ENCODE measurements at places on chromosomes 3 and 15. TPM values are rescaled to one million over a fixed set of nuclear protein-coding genes. Genes with fewer than 3 reads are reported as not detected.
A peak's percentile ranks its signal among the peaks of the same experiment; 100 is the strongest.

- peaks cover 4% of the 10 kb centered on the region for H3K27me3 ChIP-seq
- DNase-seq, result no peak
- peaks cover 9% of the 10 kb centered on the region for H3K4me1 ChIP-seq
- H3K4me3 ChIP-seq, result no peak overlapping the region
Observed at GRCh38 chr3:127560051-127560787, 30.3 kb downstream of the TPRA1 start.

- no peaks in the 10 kb centered on the region for H3K27me3 ChIP-seq
- H3K36me3 ChIP-seq, result peaks cover 64% of the 10 kb centered on the region
- DNase-seq, result no peak
- H3K27ac ChIP-seq, result peak overlapping the region; percentile 21
- no peak overlapping the region for H3K4me3 ChIP-seq
- peaks cover 34% of the 10 kb centered on the region for H3K4me1 ChIP-seq
Observed at GRCh38 chr3:14170531-14171159, 7.8 kb downstream of the XPC start.

DNA sequence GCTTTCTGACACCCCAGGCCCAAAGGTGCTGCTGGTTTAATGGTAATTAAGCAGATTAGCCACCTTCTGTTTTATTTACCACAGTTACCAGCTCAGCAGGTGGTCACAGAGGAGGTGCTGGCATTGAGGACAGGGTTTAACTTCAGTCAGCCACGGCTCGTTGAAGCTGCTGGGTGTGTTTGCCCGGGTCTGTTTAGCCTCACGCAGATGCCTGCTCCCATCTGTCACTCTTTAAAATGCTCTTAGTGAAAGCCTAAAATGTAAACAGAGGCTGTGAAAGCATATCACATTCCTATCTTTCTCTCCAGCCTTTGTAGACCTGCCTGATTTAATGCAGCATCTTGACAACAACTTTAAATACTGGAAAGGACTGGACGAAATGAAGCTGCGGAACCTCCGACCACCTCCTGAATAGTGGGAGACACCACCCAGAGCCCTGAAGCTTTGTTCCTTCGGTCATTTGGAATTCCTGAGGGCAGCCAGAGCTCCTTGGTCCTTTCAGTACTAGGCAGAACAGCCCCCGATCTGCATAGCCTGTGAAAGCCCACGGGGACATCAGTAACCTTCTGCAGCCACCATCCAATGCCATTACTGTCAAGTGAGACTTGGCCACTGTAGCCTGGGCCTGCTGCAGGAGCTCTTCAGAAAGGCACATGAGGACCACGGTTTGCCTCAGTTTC lies 156.0 kb downstream of the PDE8A start:
- H3K4me1 ChIP-seq, result no peaks in the 10 kb centered on the region
- no peaks in the 10 kb centered on the region for H3K27me3 ChIP-seq
- no peak overlapping the region for H3K27ac ChIP-seq
- no peak for DNase-seq

DNA sequence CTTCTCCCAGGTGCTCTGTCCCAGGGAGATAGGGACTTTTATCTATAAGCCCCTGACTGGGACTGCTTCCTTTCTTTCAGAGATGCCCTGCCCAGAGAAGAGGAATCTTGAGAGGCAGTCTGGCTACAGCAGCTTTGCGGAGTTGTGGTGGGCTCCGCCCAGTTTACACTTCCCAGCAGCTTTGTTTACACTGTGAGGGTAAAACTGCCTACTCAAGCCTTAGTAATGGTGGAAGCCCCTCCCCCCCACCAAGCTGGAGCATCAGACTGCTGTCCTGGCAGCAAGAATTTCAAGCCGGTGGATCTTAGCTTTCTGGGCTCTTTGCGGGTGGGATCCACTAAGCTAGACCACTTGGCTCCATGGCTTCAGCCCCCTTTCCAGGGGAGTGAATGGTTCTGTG lies 253.8 kb upstream of the ARL6 start:
- DNase-seq, result no peak
- H3K27ac ChIP-seq, result no peak overlapping the region
- H3K27me3 ChIP-seq, result no peaks in the 10 kb centered on the region

DNA sequence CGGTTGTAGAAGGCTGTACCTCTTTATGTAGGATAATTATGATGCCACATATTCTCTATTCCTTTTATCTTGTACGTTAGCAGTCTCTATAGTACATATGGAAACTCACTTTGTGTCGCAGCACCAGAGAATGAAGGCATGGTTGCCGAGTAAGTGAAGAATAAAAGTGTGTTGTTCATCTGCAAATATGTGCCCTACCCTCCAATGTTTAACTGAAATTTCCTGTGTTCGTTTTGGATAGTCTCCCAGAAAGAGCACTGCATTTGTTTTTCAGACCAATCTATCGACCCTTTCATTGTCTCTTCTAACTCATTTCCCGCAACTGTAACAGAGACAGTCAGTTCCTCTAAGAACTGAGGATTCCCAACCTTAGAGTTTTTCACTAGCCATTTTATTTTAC lies 592.8 kb downstream of the TUSC7 start:
- H3K27me3 ChIP-seq, result no peaks in the 10 kb centered on the region
- H3K27ac ChIP-seq, result no peak overlapping the region
- H3K4me3 ChIP-seq, result no peak overlapping the region
- no peaks in the 10 kb centered on the region for H3K4me1 ChIP-seq
- no peaks in the 10 kb centered on the region for H3K36me3 ChIP-seq
- DNase-seq, result no peak

DNA sequence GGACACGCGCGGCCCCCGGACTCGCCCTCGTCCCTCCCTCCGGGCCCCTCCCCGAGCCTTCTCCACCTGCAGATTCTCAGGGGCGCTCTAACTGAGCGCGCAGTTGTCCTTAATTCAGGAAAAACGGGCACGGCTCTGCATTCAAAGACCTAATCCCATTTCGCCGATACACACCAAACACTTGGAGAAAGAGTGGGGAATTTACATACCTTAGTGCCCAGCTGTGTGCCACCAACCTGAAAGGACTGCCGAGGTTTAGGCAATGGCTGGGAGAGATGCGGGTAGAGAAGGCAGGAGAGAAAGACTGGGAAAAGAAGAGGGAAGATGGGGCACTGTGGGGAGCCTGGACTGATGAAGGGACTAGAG lies 21.8 kb downstream of the IGDCC3 start:
- peaks cover 58% of the 10 kb centered on the region for H3K27me3 ChIP-seq
- no peak overlapping the region for H3K4me3 ChIP-seq
- no peak for DNase-seq

- H3K27me3 ChIP-seq, result no peaks in the 10 kb centered on the region
- H3K36me3 ChIP-seq, result no peaks in the 10 kb centered on the region
- H3K4me3 ChIP-seq, result no peak overlapping the region
Observed at GRCh38 chr3:25855266-25855784, 65.4 kb downstream of the OXSM start.

GRCh38 chr3:119550192-119550910 lies 9.1 kb downstream of the CD80 start:
- peaks cover 13% of the 10 kb centered on the region for H3K4me1 ChIP-seq
- no peak for DNase-seq
- H3K27me3 ChIP-seq, result no peaks in the 10 kb centered on the region
- H3K36me3 ChIP-seq, result no peaks in the 10 kb centered on the region

DNA sequence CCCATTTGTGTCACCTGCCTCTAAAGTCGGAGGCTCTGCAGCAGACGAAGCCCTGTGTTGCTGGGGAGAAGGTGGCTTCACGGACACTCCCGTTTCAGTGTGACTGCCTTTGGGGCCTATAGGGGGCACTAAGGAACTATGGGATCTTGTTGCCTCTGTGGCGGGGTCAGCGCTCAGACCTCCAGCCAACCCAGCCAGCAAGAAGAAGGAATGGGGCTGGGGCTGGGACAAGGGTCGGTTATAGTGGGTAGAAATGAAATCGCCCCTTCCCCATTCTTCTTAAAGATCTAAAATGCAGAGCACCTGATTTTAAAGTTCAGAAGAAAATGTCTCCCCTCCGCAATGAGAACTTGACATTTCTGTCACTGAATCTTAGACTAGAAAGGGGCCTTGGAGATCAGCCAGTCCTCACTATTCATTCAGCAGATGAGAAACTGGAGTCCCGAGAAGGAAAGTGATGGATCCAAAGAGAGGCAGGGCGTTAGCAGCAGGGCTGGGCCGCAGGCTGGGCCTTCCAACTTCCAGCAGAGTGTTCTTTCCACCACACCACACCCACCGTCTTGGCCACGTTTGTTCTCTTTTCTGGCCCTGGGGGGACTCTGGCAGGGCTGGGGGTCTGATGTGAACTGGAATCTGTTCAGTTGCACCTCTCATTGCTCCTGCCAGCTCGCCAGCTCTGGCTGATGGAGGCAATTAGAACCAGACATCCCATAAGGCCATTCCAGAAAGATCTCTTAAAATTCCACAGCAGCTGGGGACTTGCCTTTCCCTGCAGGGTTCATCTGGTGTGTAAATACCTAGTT lies 195.4 kb downstream of the OPA1 start:
- H3K36me3 ChIP-seq, result no peaks in the 10 kb centered on the region
- H3K4me1 ChIP-seq, result peaks cover 4% of the 10 kb centered on the region
- H3K4me3 ChIP-seq, result no peak overlapping the region
- DNase-seq, result peak; percentile 14
- no peak overlapping the region for H3K27ac ChIP-seq
- H3K27me3 ChIP-seq, result peaks cover 25% of the 10 kb centered on the region

DNA sequence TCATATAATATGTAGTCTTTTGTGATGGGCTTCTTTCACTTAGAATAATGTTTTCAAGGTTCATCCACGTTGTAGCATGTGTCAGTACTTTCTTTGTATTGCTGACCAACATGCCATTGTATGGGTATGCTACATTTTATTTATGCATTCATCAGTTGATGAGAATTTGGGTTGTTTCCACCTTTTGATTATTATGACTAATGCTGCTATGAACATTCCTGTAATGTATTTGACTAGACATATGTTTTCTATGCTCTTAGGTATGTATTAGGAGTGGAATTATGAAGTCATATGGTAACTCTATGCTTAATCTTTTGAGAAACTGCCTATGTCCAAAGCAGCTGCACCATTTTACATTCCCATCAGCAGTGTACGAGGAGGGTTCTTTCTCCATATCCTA lies 3.2 kb upstream of the PODXL2 start:
- no peak for DNase-seq
- H3K27me3 ChIP-seq, result peaks cover 44% of the 10 kb centered on the region
- H3K4me1 ChIP-seq, result peaks cover 30% of the 10 kb centered on the region
- H3K27ac ChIP-seq, result no peak overlapping the region
- H3K4me3 ChIP-seq, result no peak overlapping the region

DNA sequence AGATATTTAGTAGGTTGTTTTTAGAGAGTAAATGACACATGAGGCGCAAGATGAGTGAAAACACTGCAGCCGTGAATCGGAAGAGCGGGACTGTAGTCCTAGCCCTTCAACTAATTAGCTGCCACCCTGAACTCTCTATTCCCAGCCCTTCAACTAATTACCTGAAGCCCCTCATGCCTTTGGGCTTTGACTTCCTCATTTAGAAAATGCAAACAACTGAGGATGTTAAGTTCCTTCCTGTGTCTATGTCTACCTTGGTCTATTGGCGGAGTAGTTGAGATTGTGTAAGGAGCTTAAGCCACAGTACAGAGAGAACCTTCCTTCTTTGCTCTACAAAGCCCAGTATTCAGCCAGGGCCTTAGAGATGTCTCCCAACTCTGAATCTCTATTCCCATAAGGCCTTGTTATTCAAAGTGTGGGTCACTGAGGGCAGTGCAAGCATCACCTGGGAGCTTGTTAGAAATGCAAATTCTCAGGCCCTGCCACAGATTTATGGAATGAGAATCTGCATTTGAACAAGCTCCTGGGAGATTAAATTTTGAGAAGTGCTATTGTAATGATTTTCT lies 71.8 kb upstream of the SCN5A start:
- no peaks in the 10 kb centered on the region for H3K4me1 ChIP-seq
- no peak overlapping the region for H3K4me3 ChIP-seq
- no peak overlapping the region for H3K27ac ChIP-seq
- H3K36me3 ChIP-seq, result no peaks in the 10 kb centered on the region
- no peaks in the 10 kb centered on the region for H3K27me3 ChIP-seq

- H3K36me3 ChIP-seq, result no peaks in the 10 kb centered on the region
- no peak overlapping the region for H3K4me3 ChIP-seq
- no peaks in the 10 kb centered on the region for H3K27me3 ChIP-seq
Observed at GRCh38 chr3:116863822-116864589, 154.4 kb downstream of the TUSC7 start.

GRCh38 chr3:43770426-43771103 lies 79.8 kb downstream of the ABHD5 start:
- DNase-seq, result peak; percentile 9
- H3K27me3 ChIP-seq, result peaks cover 17% of the 10 kb centered on the region
- H3K4me1 ChIP-seq, result peaks cover 18% of the 10 kb centered on the region

GRCh38 chr3:166263460-166263859 lies 426.2 kb upstream of the BCHE start:
- H3K36me3 ChIP-seq, result no peaks in the 10 kb centered on the region
- H3K27ac ChIP-seq, result no peak overlapping the region

GRCh38 chr15:25766417-25766816 lies 96.7 kb downstream of the ATP10A start:
- no peak overlapping the region for H3K27ac ChIP-seq
- peaks cover 43% of the 10 kb centered on the region for H3K36me3 ChIP-seq
- no peak overlapping the region for H3K4me3 ChIP-seq
- no peaks in the 10 kb centered on the region for H3K27me3 ChIP-seq
- peaks cover 2% of the 10 kb centered on the region for H3K4me1 ChIP-seq
- DNase-seq, result no peak

DNA sequence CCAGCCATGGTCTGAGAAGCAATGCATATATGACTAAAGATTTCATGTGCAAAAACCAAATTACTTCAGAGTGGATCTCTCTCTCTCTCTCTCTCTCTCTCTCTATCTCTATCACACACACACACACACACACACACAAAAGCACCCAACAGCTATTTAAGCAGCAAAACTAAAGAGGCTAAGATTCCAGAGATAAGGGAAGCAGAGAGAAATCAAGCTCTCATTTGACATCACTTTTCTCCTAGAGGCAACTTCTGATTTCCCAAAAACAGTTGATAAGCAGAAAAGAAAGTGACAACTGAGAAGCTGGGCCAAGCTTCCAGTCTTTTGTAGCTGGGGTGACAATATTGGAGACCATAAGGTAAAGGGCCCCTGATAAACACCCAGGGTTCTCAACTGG lies 526.0 kb upstream of the NR2F2 start:
- H3K4me1 ChIP-seq, result no peaks in the 10 kb centered on the region
- no peak overlapping the region for H3K27ac ChIP-seq
- no peaks in the 10 kb centered on the region for H3K36me3 ChIP-seq
- H3K27me3 ChIP-seq, result peaks cover 8% of the 10 kb centered on the region

GRCh38 chr3:189737071-189737470 lies 105.9 kb downstream of the TP63 start:
- no peaks in the 10 kb centered on the region for H3K27me3 ChIP-seq
- H3K36me3 ChIP-seq, result no peaks in the 10 kb centered on the region
- H3K4me3 ChIP-seq, result no peak overlapping the region
- no peak for DNase-seq
- H3K27ac ChIP-seq, result no peak overlapping the region
- no peaks in the 10 kb centered on the region for H3K4me1 ChIP-seq

The SYNPR gene
- total RNA-seq, result not detected

The GATM gene
- 1.6 TPM for total RNA-seq

The UCN2 gene
- not detected for total RNA-seq

The POPDC2 gene
- total RNA-seq, result 2.9 TPM

The GP9 gene
- not detected for total RNA-seq

The TUSC7 gene
- not detected for total RNA-seq

The CADM2 gene
- not detected for total RNA-seq

The HIGD2B gene
- not detected for total RNA-seq

The KIF7 gene
- total RNA-seq, result 0.65 TPM

The CCR8 gene
- 1.9 TPM for total RNA-seq

Data from activated CD4-positive, alpha-beta T cell treated with anti-CD3 and anti-CD28 coated beads, Interleukin-2, amount 10 ng/mL, durations not matched to agents 7 days and 5 days (primary cell).